ENCODE measurements at places on chromosomes 3 and 15. TPM values are rescaled to one million over a fixed set of nuclear protein-coding genes. Genes with fewer than 3 reads are reported as not detected.

BCL2A1 gene
- polyA plus RNA-seq = not detected

GRCh38 chr3:33900809-33901505 lies 102.5 kb downstream of the PDCD6IP start:
- DNase-seq = no peak

KAT2B gene
- 4.5 TPM for polyA plus RNA-seq

DNA sequence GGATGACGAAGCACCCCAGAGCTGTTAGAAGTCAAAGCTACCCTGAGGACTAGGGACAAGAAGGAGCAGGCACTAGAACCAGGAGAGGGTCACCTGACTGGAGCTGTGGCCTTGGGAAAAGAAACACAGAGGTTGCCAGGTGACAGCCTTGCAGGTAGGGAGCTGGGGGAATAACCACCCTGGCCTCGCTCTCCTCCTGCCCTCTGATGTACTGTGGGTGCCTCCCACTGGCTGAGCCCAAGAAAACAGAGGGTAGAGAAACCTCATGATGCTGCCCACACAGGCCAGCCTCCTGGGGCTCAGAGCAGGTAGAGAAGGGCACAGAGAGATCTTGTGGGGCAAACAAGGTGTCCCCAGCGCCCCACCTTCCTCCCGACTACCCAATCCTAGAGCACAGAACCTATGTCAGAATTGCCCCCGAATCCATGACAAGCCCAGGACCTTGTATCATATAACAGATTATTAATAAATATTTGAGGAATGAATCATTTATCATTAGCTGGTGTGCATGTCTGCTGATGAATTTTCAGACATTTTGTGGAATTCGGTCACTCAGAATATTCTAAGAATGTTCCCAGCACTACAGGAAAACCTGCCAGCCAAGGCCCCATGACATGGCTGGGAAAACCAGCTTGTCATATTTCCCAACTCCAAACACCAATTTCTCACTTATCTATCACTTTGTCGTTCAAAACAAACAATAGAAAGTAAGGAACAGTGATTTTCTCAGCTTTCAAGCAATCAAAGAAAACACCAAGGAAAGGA lies 59.8 kb upstream of the MEX3B start:
- DNase-seq = peak; percentile 80

DNA sequence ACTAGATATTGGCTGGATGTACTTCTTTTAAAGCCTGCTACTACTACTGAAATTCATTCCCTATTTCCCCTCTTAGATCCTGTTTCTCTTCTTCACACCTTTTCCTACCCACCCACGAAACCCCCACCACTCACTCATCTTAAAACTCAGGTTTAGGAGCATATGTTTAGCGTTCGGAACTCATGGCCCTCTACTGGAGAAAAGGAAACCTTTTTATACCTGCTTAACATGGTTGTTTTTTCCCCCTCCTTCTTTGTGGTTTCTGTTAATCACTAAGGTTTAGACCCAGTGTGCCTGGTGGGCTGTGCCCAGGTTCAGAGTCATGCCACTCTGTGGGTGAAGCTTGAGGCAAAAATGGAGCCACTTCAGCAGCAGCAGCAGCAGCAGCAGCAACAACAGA lies 2.6 kb downstream of the ARID3B start:
- no peak for DNase-seq

SEMA6D gene
- polyA plus RNA-seq = 1.1 TPM

DNA sequence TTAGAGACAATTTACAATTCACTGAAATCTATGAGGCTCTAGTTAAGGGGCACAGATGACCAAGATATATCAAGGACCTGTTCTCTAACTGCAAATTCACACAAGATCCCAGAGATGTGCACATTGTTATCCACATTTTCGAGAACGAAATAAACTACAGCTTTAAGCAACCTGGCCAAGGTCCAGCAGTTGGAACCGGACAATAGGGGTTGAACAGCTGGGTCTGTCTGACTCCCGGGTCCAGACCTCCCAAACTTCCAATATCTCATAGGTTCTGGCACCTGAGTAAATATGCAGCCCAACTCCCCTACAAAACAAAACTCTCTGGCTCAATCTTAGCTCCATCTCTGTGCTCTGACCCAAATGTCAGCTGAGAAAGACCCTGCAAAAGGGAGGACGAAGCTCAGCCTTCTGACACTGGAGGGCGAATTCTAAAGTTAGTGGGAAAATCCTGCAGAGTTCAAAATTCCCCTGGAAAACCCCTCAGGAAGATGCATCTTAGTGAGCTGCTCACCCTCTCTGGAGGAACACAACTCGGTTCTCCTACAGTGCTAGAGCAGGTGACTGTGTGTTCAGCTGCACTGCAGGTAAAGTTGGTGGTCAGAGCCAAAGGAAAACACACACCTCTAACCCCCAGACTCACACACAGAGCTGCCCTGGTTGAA lies 14.2 kb upstream of the SPATA12 start:
- no peak for DNase-seq

- DNase-seq = no peak
Observed at GRCh38 chr3:134642445-134643149, 8.2 kb downstream of the KY start.

DNA sequence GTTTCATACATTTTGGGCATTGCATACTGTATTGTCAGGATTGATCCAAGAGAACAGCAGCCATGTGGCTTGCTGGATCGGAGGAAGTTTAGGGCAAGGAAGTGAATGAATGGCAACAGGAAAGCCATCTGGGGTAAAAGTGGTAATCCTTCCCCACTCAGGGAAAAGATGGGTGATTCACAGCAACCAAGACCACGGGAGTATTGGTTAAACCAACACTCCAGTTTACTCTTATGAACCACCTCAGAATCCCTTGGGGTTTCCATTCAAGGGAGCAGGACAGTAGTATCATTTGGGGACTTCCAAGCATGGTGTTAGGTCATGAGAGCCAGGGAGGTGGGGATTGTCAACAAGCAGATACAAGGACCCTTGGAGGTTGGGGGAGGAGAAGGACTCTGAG lies 25.2 kb upstream of the ZBTB38 start:
- no peak for DNase-seq

DNA sequence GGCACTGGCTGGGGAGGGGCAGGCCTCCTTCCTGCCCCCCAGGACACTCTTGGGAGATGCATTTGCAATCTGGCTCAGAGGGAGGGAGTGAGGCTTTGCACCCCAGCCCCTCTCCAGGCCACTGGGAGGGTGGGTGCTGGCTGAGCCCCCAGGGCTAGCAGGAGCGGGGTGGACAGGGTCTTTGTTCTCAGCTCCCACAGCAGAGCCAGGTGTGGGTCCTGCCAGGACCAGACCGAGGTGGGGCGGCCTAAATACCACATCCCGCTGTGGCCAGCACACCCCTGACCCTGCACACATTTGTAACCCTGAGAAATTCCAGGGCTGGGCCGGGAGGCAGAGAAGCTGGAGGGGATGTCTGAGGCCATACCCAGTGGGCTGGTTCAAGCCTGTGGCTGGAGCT lies 41.0 kb downstream of the STARD5 start:
- DNase-seq = no peak

GRCh38 chr3:101104321-101104720 lies 111.1 kb upstream of the ABI3BP start:
- no peak for DNase-seq

GRCh38 chr15:73873889-73874511 lies 636 bp downstream of the TBC1D21 start:
- no peak for DNase-seq

GRCh38 chr15:66705277-66706146 lies 3.5 kb downstream of the SMAD6 start:
- no peak for DNase-seq

ACKR4 gene
- 26.7 TPM for polyA plus RNA-seq

GRCh38 chr3:129348734-129349133 lies 70.1 kb downstream of the HMCES start:
- DNase-seq = no peak

PLA2G4F gene
- not detected for polyA plus RNA-seq

DNA sequence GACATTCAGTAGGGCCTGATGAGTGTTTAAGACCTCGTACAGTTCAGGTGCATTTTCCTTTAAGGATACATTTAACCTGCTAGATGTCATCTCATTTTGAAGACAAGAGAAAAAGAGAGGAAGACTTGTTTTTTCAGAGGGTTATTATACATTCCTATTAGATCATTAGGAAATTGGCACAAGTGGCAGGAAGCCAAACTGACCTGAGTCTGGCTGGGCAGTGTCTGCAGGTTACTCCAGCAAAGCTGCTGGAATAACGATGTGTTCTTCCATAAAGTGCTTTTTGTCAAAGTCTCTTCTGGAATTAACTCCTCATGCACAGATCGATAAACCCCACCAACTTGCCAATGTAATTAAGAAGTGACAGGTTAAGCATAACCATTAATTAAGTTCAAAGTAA lies 396.4 kb upstream of the TPRG1 start:
- DNase-seq = no peak

GRCh38 chr3:130626049-130626448 lies 109.1 kb downstream of the COL6A6 start:
- no peak for DNase-seq

DNA sequence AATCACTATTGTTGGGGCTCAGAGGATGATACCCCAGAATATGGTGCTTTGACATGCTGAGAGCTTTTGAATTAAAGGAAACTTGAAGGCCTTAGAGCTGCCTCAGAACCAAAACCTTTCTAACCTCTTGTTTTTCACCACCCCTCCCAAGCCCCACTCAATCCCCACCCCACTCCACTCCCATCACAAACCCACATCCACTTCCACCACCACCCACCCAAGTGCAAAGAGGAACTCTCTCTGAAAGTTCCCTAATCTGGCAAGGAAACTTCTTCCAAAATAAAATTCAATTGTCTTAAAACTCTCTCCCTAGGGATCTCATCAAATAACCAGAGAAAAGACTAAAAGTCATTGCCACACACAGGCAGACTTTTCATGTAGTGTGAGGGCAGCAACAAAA lies 301.2 kb upstream of the ARHGEF26 start:
- DNase-seq = no peak

- no peak for DNase-seq
Observed at GRCh38 chr3:170869239-170869590, 780 bp downstream of the RPL22L1 start.

DNA sequence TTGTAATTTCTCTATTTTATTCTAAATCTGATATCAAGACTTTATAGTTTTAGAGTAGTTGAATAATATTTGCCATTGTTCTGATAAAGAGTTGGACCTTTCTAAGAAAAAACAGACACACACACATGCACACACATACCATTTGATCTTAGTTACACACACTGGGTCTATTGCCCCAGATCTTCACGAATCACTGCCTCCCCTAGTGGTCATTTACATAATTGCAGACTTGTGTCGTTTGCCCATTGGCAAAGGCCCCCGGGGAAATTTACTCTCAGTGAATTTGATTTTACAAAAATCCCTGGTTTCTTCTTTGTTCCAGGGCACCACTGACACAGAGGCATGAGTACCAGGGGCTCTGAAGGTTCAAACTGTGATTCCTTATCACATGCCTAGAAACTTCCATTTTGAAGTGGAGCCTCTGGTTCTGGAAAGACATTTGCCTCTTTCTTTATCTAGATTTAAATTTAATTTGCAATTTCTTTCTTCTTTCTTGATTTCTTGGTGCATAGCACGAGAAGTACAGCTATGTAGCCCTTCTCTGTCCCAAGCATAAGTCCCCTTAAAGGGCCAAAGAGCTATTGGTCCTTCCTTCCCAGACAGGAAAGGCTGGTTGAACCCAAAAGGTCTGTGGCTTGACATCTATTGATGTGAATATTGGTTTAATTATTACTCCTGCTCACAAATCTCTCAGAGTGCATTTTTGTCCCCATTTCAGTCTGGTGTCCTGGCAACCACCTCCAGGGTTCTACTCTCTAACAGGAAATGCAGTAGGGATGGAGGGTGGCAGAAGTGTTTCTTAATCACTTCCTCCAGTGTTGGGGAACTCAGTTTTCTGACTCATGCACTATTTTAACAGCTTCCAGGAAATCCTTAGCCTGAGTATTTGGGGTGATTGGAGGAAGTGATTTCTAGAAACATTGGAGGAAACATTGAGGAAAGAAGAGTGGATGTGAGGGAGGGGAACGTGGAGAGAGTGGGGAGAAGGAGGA lies 32.4 kb upstream of the SLC6A11 start:
- DNase-seq = no peak

DNA sequence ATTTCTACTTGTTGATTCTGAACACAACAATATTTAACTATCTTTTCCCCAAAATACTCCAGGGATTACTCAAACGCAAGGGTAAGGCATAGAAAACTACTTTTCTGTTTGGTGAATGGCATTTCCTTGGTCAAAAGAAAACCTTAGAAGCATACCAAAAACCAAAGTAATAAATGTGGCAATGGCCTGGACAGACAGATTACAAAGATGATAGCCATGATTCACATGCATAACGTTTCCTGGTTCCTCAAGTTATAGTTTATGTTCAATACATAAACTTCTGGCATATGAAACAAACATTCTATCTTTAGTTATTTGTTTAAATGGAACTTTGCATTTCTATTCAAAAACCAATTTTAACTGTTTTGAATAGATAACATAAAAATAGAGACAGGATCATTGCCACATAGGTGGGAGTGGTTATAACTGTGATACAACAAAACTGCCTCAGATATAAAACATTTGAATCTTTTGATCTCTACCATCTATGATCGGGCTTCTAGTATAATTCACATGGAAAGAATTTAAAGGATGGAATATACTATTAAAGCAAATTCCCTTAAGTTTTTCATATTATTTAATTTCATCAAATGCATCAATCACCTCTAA lies 32.1 kb downstream of the FOXP1 start:
- no peak for DNase-seq

- no peak for DNase-seq
Observed at GRCh38 chr15:96002890-96003859, 327.3 kb upstream of the NR2F2 start.

DNA sequence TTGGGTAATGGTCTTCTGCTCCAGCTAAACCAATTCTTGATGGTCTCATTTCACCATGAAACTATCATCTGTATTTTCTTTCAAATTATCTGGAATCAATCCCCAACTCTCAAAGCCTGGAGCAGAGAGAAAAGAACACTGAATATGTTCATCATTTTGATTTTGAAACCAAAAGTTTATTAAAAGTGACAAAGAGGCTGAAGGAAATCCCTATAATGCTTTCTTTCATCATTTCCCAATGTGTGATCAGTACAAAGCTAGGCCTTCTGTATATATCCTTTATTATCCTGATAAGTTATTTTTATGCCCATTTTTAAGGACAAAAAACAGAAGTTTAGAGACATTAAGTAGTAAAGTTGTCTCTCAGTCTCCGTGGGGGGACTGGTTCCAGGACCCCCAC lies 50.1 kb upstream of the MBNL1 start:
- DNase-seq = no peak

- no peak for DNase-seq
Observed at GRCh38 chr3:51686512-51687215, 15.6 kb downstream of the TEX264 start.

DNA sequence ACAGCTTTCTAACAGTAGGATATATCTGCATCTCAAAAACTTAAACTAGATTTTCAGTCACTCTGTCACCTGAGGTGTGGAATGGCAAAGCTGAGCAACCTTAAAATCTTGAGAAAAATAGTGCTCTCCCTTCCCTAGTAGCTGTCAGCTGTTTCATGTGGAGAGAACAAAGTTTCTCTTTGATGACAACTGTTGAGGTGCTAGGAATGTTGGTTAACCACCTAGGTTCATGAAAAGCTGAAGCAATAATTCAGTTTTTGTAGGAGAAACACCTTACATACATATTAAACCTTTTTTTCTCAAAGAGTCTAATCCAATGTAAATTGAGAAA lies 40.8 kb downstream of the TCF12 start:
- DNase-seq = no peak

GPR149 gene
- not detected for polyA plus RNA-seq

GRCh38 chr3:188353426-188353825 lies 199.5 kb downstream of the LPP start:
- DNase-seq = no peak

Data from BJ (cell line).